GM12864 (cell line): ENCODE measurements at places on chromosomes 13 and 19.

GRCh38 chr13:112783978-112784371 is 94.1 kb downstream of the ATP11A start:
- no peak for DNase-seq

GRCh38 chr13:41311406-41312175 is 524 bp downstream of the NAA16 start:
- no peak for DNase-seq

DNA sequence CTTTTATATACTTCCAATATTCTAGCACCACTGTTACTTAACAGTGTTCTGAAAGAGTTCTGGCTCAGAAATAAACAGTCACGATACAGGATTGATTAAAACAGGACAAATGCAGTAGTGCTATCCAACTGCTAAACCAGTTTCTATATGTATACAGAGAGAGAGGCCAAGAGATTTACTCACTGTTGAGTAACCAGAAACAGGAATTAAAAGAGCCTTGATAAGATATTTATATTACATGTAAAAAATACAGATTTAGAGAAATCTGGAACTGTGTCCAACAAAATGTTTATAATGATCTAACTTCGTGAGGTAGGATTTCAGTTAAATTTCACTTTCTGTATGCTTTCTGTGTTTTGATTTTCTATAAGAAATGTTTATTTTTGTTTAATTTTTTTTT is 116.6 kb downstream of the CDK8 start:
- DNase-seq: no peak

- no peak for DNase-seq
Observed at GRCh38 chr19:792306-792885, 4.9 kb upstream of the PTBP1 start.

DNA sequence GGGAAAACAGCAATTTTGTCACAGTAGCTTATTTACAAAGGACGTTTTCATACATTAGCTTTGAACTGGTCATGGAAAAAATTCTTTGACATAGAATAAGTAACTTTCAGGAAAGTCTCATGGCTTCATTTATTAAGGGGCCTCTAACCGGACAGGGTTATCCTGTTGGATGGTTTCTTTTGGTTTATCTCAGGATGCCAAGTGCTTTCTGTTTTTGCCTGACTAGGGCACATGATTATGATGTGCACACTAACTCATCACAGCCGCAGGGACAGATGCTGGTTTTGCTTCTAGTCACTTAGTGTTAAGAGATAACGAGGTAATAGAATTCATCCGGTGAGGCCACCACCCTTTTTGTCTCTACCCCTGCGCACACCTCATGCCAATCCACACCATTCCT is 53.0 kb downstream of the TGDS start:
- no peak for DNase-seq

DNA sequence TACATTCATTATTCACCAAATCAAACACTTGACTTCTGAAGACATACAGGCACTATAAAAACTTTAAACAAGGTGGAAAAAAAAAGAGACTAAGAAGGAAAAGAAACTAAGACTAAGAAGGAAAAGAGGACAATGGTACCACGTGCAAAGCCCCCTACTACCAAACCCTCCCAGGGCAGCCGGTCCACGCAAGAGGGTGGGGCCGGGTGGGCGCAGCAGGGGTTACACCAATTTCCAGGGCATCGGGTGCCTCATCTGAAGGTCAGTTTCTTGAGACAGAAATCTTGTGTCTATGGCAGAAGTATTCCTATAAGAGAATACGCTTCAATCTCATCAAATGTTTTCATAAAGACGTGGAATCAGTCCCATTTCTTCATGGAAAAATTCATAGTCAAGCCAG is 131.5 kb downstream of the NUFIP1 start:
- no peak for DNase-seq

DNA sequence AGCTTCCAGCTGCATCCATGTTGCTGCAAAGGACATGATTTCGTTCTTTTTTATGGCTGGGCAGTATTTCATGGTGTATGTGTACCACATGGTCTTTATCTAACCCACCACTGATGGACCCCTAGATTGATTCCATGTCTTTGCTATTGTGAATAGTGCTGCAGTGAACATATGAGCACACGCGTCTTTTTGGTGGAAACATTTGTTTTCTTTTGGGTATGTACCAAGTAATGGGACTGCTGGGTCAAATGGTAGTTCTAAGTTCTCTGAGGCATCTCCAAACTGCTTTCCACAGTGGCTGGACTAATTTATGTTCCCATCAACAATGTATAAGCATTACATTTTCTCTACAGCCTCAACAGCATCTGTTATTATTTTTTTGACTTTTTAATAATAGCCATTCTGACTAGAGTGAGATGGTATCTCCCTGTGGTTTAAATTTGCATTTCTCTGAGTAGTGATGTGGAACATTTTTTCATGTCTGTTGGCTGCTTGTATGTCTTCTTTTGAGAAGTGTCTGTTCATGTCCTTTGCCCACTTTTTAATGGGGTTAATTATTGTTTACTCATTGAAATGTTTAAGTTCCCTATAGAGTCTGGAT is 6.8 kb upstream of the UBE2L5 start:
- DNase-seq: peak; percentile 57

GRCh38 chr19:46049597-46049996 is 8.8 kb upstream of the IGFL4 start:
- no peak for DNase-seq

DNA sequence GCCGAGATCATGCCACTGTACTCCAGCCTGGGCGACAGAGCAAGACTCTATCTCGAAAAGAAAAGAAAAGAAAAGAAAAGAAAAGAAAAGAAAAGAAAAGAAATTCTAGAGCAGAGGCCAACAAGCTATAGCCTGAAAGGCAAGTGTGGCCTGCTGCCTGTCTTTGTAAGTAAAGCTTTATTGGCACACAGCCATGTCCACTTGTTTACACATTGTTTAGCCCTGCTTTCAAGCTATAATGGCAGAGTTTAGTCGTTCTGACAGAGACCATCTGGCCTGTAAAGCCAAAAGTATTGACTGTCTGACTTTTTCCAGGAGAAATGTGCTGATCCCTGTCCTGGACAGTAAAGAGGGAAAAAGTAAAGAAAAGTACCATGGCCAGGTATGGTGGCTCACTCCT is 18.3 kb downstream of the NWD1 start:
- no peak for DNase-seq

DNA sequence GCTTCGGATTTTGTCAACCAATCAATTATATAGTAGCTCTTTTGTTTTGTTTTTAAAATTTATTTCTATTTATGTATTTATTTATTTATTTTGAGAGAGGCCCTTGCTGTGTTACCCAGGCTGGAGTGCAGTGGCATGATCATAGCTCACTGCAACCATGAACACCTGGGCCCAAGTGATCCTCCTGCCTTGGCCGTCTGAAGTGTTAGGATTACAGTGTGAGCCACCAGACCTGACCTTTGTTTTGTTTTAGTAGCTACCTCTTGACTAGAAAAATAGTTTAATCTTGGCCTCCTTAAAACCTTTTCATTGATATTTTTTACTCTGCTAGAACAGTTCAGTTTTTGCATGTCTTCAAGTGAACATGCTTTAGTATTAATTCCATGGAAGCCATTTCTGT is 15.1 kb downstream of the GARRE1 start:
- DNase-seq: no peak

DNA sequence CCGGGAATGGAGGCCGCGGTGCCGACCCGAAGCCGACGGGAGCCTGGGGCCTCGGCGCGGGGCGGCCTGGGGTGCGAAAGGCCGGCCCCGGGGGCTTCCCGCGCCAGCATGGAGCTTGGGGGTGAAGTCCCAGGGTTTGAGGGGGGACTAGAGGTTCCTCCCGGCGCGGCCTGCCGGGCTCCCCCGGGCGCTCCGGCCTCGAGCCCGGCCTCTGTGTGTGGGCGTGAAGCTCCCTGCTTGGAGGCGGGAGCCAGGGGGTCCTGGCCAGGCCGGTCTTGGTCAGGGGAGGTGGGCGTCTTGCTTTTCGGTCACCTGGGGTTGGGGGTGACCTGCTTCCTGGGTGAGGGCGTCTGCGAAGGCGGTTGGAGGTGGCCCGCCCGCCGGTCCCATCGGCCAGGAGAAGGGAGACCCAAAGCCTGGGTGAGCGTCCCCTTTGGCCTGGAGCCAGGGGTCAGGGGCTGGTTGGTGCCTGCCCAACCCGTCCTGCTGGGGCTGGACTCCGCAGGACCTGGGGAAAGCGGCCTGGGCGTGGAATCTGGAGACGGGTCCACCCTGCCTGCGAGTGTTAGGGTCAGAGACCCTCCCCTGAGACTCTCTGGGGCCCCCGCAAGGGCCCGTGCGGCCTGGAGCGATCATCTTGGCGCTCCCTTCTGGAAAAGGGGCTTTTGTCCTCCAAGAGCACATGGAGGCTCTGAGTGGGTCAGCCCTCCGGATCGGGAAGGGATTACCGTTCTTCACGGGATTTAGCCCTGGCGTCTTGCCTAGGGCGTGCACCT is 535 bp downstream of the BSG start:
- DNase-seq: no peak

GRCh38 chr19:12884202-12884601 is 2.8 kb downstream of the KLF1 start:
- no peak for DNase-seq

GRCh38 chr19:7159105-7159933 is 89.8 kb downstream of the ZNF557 start:
- DNase-seq: no peak

- no peak for DNase-seq
Observed at GRCh38 chr13:41707194-41707821, 250.0 kb downstream of the RGCC start.

DNA sequence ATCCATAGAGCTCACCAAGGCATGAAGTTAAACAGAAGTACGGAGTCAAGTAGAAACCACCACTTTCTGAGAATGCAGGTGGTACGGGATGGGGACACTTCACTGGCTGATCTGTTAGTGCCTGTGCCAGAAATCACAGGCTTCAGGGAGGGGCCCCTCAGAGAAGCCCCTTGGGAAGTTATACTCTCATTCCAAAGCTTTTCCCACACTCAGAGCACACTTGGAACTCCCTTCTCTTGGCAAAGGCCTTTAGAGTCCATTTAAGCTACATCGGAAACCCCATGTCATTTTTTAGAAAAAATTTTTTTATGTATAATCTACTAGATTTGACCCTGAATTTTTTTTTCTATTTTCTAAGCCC is 80.7 kb upstream of the WASF3 start:
- DNase-seq: no peak

DNA sequence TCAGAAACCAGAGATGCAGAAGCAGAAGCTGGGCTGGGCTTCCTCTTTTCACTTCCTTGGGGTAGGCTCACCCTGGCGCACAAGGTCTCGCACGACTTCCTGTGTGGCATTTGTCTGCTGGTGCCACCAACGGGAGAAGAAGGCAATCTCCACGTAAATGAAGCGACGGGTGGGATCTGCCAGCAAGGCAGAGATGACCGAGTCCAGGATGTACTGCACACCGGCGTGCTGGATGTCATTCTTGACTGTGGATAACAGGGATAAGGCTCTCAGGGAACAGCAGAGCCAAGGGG is 1.3 kb downstream of the MAN2B1 start:
- peak; percentile 78 for DNase-seq

- DNase-seq: no peak
Observed at GRCh38 chr19:17159466-17160393, 55.4 kb upstream of the USE1 start.

DNA sequence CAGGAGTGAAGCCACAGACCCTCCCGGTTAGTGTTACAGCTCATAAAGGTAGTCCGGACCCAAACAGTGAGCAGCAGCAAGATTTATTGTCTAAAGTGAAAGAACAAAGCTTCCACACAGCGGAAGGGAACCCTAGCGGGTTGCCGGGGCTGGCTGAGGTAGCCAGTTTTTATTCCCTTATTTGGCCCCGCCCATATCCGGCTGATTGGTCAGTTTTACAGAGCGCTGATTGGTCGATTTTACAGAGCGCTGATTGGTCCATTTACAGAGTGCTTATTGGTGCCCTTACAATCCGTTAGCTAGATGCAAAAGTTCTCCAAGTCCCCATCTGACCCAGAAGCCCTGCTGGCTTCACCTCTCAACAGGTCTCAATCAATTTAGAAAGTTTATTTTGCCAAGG is 126.0 kb upstream of the RFC3 start:
- no peak for DNase-seq

DNA sequence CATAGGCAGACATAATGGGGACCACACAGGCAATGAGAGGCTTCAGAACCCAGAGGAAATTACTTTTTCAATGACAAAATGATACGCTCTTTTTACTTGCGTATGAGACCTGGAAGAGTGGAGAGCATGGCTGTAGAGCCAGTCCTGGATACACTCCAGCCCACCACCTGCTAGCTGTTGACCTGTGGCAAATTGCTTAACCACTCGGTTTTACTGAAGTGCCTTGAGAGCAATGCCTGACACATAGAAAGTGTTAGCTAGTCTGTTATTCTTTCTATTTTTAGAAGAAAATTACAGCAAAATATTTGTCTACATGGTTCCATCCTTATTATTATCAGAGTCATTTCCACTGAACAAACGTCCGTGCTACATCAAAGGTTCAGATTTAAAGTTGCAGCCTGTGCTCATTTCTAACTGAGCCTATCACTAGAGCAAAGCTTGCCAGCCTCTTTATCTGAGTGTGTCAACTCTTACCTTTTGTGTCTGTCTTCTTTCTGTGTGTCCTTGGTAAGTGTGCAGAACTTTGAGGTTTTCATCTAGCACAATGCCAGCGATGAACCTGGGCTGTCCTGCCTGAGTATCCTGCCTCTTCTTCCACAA is 9.6 kb upstream of the GPR183 start:
- no peak for DNase-seq

DNA sequence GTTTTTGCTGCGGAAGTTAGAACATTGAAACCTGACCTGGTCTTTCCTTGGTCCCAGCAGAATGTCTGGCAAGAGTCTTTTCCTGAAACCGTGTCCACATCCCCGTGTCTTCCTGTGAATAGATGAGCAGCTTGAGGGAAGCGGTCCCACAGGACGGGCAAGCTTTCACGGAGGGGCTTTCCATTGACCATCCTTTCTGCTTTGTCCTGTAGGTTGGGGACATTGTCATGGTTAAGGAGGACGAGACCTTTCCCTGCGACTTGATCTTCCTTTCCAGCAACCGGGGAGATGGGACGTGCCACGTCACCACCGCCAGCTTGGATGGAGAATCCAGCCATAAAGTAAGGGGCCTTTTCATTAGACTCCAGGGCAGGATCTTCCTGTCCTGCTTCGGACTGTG is 126.0 kb downstream of the ATP11A start:
- DNase-seq: no peak

- DNase-seq: no peak
Observed at GRCh38 chr19:32611161-32611560, 30.2 kb downstream of the PDCD5 start.

- DNase-seq: no peak
Observed at GRCh38 chr13:51257187-51257586, 35.0 kb downstream of the FAM124A start.

DNA sequence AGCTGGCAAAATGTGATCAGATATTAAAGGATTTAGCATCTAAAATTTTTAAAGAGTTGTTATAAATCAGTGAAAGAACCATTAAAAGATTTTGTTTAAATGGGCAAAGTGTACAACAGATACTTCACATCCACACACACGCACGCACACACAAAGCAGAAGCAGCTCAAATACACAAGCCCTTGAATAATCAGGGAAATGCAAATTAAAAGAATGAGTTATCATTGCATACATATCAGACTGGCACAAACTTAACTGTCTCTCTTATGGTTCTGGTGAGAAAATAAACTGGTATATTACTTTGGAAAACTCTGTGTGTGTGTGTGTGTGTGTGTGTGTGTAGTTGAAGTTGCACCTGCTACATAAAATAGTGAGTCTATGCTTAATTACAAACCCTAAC is 59.3 kb downstream of the CRYL1 start:
- DNase-seq: no peak

- DNase-seq: no peak
Observed at GRCh38 chr13:39515224-39515714, 87.7 kb downstream of the LHFPL6 start.

GRCh38 chr19:7911508-7912143 is 3.0 kb upstream of the TGFBR3L start:
- DNase-seq: no peak
